ENCODE measurements at places on chromosomes 1 and 21. TPM values are rescaled to one million over a fixed set of nuclear protein-coding genes. Genes with fewer than 3 reads are reported as not detected.

The CHIA gene
- not detected for total RNA-seq

The MPL gene
- not detected for total RNA-seq

The PDC gene
- not detected for total RNA-seq

The DNASE2B gene
- under 0.01 TPM for total RNA-seq

The PROK1 gene
- total RNA-seq: not detected

The SH2D2A gene
- not detected for total RNA-seq

The ADGRB2 gene
- 0.16 TPM for total RNA-seq

The ATPAF1 gene
- 14.9 TPM for total RNA-seq

The HRNR gene
- not detected for total RNA-seq

The OR2L13 gene
- not detected for total RNA-seq

The RPS6KC1 gene
- total RNA-seq: 13.4 TPM

The FAM229A gene
- 0.65 TPM for total RNA-seq

The FAM131C gene
- total RNA-seq: not detected

The ADAM30 gene
- not detected for total RNA-seq

The OPTC gene
- total RNA-seq: not detected

The TAS1R1 gene
- not detected for total RNA-seq

The C1orf56 gene
- total RNA-seq: 0.63 TPM

The CDC7 gene
- total RNA-seq: 3.5 TPM

The ENTREP3 gene
- 3.4 TPM for total RNA-seq

The KDF1 gene
- total RNA-seq: not detected

The KRTAP26-1 gene
- not detected for total RNA-seq

The PLA2G2F gene
- not detected for total RNA-seq

The WNT3A gene
- total RNA-seq: not detected

The CATSPERE gene
- total RNA-seq: 1.3 TPM

The OLIG2 gene
- total RNA-seq: not detected

The LCE2B gene
- total RNA-seq: not detected

The LRRC7 gene
- total RNA-seq: 0.19 TPM

The ABCD3 gene
- total RNA-seq: 44.9 TPM

The NCSTN gene
- 44.8 TPM for total RNA-seq

The MAN1C1 gene
- 0.49 TPM for total RNA-seq

The SYPL2 gene
- not detected for total RNA-seq

The MARK1 gene
- total RNA-seq: 0.32 TPM

The NLRP3 gene
- total RNA-seq: 0.31 TPM

The TP73 gene
- under 0.01 TPM for total RNA-seq

The KLHDC9 gene
- total RNA-seq: 1.5 TPM

The HSD3B2 gene
- not detected for total RNA-seq

The ATP5PB gene
- 265 TPM for total RNA-seq

Data from bladder microvascular endothelial cell (primary cell).